ENCODE measurements at places on chromosomes 13 and 19.

DNA sequence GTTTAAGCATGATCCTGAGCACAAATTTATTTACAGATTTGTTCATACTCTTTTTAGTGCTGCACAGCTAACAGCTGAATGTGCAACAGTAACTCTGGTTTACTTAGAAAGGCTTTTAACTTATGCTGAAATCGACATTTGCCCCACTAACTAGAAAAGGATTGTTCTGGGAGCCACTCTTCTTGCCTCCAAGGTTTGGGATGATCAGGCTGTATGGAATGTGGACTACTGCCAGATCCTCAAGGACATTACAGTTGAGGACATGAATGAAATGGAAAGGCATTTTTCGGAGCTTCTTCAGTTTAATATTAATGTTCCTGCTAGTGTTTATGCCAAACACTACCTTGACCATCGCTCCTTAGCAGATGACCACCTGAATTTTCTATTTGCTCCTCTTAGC is 16.0 kb downstream of the ZNF100 start:
- no peak for DNase-seq

DNA sequence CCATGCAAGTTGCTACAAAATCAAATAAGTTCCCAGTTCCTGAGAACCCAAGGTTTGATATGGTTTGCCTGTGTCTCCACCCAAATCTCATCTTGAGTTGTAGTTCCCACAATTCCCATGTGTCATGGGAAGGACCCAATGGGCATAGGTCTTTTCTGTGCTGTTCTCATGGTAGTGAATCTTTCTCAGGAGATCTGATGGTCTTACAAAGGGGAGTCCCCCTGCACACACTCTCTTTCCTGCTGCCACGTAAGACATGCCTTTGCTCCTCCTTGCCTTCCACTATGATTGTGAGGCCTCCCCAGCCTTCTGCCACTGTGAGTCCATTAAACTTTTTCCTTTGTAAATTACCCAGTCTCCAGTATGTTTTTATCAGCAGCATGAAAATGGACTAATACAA is 28.5 kb upstream of the TSHZ3 start:
- no peak for DNase-seq

- no peak for DNase-seq
Measured at GRCh38 chr13:21661097-21661909, 9.6 kb upstream of the FGF9 start.

- no peak for DNase-seq
Measured at GRCh38 chr13:95049772-95050171, 251.5 kb downstream of the ABCC4 start.

GRCh38 chr13:42401376-42401775 is 129.4 kb downstream of the AKAP11 start:
- no peak for DNase-seq

DNA sequence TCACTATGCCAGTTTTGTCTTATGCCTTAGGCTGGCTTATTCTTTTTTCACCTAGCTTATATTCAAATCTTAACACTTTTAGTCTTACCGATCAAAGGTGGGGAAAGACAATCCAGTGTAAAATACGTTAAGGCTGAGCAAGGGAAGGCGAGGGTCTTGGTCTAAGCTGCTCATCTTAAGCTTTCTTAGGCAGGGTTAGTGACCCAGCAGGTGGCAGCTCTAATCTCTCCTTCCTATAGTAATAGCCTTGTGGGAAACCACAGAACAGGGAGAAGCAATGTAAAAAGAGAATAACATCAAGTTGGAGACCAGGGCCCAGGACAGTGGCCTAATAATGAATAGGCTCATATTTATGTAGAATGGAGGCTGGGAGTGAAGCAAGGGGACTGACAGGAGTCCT is 45.9 kb downstream of the COG3 start:
- DNase-seq, result no peak

DNA sequence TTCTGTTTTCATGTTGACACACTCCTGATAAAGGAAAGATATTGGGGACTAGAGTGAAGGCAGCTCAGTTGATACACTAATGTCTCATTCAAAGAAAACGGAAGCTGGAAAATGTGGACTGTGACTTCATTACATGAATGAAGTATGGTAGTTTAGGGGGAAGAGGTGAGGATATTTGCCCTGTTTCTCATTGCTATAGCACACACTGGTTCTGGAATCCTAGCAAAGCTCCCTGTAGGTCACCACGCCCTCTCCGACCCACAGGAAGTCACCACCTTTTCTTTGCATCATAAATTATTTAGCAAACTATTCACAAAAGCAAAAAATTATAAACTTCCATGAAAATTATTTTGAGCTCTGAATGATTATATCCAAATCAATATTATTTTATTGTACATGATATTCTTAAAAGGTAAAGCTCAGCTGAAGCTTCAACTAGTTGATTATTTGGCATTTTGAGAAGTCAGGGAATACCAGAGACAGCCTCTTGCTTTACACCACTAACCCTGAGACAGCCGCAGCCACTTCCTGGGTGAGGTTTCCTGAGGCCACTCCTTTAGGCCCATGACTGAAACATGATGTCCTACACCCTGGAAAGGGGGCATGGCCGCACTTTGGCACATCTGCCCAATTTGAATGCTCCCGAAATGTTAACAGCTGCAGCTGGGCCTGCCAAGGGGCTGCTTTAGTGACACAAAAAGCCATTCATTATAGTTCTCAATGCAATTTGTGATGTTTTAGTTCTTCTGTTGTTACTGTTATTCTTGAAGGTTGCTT is 50.0 kb upstream of the WDFY2 start:
- DNase-seq, result peak; percentile 63

DNA sequence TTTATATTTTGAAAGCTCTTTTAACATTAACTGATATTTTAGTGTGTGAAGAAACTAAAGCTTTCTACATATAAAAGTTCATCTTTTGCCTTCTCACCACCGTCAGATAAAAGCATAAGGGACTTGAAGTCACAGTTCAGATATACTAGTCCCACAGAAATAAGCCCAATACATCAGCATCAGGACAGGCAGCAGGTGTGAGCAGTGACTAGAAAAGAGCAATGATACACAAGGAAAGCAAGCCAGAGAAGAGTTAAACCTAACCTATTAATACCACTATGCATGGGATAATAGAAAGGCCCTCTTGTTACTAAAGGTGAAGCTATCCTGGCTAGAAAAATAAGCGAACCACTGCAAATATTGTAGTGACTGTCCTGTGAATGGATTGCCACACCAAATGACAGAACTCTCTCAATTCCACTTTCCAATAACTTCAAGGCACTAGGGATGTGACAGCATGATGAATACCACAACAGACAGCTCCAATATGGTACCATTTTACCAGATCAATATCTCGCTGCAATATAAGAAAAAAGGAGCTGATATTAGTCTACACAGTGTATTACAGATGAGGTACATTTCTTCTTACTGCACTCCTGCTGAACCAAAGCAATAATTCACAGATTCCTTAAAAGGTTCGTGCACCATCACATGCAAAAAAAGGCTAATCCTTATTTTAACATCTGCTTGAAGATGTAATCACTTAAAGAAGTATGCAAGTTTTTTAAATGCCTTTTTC is 114.1 kb downstream of the DACH1 start:
- no peak for DNase-seq

DNA sequence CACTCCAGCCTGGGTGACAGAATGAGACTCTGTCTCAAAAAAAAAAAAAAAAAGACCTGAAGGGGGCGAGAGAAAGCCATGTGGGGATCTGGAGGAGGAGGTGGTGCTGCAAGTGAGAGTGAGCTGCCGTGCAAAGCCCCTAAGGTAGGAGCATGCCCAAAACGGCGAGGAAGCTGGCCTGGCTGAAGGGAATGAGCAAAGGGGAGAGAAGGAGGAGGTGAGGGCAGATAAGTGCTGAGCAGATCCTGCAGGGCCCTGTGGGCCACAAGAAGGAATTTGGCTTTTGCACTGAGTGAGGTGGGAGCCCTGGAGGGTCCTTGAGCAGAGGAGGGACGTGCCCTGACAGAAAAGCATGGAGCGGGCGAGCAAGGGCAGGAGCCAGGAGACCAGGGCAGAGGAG is 19.4 kb upstream of the ADGRE5 start:
- peak; percentile 55 for DNase-seq

DNA sequence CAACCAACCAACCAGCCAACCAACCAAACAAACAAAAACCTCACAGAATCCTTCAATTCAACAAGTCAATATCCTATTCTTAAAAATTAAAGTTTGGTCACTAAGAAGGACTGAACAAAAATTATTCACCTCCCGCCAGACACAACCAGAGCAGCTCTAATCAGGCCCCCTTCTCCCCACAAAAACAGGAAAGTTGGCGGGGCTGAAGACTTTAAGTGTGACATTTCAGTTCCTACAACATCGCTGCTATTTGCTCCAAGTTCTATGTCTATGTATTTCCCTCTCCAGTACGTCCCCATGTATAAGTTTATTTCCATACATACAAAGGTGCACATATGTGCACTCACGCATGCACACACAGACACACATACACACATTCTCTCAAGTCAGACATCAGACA is 32.8 kb upstream of the STK24 start:
- DNase-seq, result no peak

GRCh38 chr19:29603308-29603707 is 2.8 kb upstream of the POP4 start:
- no peak for DNase-seq

DNA sequence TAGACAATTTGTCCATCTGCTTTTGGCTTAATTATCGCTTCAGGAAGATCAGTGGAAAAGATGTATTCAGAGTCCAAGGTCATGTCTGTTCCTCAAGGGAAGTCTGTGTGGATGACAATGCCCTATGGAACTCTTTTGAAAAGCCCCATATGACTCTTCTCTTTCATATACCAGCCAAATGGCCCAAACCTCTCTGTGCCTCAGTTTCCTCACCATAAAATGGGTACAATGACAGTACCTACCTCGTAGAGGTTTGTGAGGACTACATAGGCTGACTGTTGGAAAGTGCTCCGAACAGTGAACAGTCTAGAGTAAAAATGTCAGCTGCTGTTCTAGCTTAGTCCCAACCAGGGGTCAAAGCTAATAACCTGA is 104.6 kb downstream of the COL4A2 start:
- DNase-seq, result no peak

DNA sequence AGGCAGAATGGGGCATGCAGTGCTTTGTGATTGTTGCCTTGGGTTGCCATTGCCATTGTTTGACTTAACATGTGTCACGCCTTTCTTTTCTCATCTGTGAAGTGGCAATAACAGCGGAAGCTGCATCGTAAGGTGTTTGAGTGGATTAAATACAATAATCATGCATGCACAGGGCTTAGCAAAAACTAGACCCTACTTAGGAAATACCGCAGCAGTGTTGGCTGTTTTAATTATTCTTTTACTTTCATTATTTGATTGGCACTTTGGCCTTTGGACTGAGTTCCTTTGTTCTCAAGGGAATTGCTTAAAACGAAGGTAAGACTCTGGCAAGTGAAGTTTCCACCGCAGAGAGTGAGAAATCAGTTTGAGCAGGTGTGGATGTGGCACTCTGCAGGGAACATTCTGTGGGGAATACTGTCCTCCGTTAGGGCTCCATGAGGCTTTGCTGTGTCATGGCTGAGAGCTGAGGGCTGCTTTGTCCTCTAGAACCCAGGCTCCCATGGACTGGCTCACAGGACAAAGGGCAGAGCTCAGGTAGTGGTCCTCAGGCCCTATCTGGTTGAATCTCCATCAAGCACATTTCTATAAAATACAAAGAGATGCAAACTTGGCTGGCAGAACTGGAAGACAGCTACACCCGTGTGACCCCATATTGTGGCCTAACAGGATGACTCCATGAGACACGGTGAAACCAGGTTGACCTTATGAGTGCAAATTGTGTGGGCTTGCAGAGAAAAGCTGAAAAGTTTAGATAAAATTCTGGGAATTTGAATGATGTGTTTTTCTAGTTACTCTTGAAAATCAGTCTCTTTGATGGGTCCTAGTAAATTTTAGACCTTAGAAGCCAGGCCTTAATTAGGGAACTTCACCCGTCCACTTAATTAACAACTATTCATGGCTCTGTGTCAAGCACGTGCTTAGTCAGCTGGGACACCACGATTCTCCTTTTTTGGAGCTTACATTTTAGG is 407.2 kb downstream of the KCNRG start:
- peak; percentile 59 for DNase-seq
